ENCODE measurements at places on chromosomes 1 and 21.

GRCh38 chr21:27722095-27722494 is 755.2 kb upstream of the ADAMTS5 start:
- no peak for DNase-seq

DNA sequence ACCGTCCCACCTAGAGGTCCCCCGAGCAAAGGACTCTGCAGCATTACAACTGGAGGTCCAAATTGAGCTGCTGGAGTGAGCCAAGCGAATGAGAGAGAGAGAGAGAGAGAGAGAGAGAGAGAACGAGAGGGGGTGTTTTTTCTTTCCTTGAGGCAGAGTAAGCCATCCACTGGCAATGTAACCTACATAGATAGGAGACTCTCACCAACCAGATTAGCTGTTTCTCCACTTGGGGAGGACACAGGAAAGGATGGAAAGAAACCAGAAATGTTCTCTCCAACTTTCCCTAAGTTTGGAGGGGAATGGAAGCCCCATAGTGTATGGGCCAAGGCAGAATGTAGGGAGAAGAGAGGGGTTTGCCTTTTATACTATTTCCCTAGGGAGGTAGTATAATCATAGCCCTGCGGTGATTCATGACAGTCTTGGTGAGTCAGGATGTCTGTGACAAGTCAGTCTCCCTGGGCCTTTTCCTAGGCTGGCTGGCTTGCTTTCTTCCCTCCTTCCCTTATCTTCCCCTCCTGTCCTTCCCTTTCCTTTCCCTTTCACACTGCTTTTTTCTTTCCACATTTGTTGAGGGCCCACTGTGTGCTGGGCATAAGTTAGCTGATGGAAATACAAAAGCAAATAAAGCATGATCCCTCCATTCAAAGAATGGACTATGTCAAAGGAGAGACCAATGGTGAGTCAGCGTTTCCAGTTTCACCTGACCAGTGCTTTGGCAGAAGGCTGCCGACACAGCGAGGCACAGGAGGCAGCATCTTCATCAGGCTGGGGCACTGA is 7.1 kb downstream of the FNDC7 start:
- DNase-seq: no peak

- DNase-seq: no peak
Observed at GRCh38 chr1:209368864-209369598, 214.5 kb upstream of the CAMK1G start.

- DNase-seq: no peak
Observed at GRCh38 chr1:111720977-111721786, 18.0 kb downstream of the INKA2 start.

DNA sequence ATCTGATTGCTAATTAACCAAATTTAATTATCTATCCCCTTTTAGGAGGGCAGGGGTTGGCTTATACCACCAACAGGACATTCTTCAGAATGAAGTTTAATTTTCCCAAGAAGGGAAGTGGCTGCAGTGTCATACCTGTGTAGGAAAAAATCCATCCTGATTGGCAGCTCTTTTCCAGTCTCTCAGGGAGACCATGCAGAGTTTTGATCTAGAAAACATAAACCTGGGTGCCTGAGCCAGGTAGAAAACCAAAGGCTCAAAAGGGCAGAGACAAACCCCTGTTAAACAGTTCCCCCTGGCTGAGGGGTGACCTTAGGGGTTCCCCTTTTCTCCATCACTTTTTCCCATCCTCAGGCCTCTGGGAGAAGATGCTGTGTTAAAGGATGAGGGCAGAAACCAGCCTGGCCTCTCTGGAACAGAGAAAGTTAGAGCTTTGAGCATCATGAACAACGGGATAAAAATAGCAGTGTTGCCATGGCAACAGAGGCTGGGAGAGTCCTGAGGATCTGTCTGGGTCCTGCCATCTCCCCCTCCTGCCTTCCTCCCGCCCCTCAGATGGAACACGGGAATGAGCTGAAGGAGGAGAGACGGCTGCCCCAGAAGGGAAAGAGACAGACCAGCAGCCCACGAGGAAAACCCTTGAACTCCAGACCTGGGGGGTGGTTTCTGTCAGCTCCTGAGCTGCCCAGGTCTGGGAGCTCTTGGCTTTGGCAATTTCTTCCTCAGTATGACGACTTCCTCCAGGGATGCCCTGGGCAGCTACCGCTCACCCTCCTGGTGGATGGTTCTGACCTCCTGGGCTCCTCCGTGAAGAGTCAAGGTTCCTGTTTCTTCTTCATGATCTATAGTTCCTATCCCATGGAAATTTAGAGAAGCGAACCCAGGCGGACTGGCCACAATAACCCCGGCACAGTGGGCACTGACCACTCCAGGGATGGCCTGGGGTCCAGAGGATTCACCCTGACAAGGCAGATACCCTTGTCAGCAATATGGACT is 14.0 kb upstream of the LEMD1 start:
- DNase-seq: no peak

DNA sequence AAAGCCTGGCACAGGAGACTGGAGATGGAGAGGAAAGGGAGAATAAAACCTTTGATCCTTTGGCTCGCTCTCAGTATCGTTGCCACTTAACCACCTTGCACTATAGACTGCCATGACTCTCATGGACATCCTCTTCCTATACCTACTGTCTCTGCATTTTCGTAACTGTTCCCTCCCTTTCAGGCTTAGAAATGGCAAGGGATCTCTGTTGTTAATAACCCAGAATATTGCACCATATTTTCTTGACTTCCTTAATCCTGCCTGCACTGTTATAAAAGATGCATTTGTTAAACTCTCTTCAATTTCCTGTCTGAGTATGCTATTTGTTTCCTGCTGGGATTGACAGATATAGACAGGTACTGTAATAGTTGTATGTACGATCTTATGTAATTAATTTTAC is 38.6 kb downstream of the CYYR1 start:
- no peak for DNase-seq

DNA sequence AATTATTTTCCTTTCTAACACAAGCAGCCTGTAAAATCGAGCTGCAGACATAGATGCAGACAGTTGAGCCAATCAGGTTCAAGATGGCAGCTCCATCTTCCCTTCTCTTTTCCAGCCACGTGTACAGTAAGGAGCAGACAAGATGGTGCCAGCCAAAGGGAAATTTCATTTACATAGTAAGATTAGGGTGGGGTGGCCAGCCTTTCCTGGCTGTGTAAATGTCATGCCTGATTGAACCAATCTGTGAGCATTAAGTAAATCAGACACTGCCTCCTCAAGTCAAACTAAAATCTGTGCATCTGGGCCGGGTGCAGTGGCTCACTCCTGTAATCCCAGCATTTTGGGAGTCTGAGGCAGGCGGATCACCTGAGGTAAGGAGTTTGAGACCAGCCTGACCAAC is 60.2 kb downstream of the TBCE start:
- DNase-seq: no peak

DNA sequence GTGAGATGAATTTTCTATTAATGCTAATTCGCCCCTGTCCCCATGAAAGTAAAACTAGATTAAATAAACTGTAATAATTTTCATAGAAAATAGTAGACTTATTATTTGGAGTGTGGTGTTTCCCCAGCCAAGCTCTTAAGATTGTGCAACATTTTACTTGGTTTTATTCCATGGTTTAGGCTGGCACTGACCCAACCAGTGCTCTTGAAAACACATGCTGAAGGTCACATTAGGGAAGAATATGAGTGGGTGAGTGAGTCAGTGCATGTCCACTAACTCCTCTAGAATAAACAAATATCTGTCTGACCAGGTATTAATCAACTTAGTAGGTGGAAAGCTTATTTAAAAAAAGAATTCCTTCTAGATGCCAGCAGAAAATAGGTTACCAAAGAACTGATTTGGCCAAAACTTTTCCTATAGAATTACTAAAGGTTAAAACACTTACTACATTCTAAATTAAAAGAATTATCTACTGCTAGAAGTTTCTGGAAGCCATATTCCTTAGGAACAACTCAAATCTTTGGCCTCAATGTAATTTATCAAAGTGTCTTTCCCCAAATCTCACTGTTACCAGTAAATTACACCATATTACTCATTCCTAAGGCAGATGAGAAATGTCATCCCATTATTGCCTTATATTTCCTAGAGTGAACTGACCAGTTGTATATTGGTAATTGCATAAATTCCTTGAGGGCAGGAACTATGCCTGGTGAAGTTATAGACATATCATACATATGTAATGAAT is 89.7 kb upstream of the RGS1 start:
- DNase-seq: no peak

DNA sequence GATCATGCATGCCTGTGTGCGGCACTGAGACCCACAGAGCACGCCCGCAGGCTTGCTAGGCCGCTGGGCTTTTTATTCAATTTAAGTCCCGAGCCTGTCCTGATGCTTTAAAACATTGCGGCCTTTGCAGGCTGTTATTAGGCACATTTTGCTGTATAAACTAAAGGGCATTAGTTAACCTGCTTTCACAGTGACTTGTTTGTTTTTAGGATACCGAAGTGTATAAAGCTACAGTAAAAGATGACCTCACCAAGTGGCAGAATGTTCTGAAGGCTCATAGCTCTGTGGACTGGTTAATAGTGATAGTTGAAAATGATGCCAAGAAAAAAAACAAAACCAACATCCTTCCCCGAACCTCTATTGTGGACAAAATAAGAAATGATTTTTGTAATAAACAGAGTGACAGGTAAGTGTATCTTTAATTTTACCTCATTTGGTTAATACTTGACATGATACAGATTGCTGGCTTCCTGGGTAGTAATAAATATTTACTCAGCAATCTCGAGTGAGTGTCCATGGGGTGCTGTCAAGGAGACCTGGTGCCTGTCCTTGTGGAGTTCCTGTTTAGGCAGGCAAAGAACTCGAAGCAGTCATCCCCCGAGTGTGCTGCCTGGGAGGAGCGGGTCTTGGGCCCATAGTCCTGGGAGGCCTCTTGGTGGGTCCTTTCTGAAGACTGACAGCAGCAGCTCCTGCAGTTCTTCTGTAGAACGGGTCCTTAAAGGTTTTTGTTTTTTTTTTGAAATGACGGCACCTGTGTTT is 40.1 kb downstream of the TRAPPC10 start:
- no peak for DNase-seq

DNA sequence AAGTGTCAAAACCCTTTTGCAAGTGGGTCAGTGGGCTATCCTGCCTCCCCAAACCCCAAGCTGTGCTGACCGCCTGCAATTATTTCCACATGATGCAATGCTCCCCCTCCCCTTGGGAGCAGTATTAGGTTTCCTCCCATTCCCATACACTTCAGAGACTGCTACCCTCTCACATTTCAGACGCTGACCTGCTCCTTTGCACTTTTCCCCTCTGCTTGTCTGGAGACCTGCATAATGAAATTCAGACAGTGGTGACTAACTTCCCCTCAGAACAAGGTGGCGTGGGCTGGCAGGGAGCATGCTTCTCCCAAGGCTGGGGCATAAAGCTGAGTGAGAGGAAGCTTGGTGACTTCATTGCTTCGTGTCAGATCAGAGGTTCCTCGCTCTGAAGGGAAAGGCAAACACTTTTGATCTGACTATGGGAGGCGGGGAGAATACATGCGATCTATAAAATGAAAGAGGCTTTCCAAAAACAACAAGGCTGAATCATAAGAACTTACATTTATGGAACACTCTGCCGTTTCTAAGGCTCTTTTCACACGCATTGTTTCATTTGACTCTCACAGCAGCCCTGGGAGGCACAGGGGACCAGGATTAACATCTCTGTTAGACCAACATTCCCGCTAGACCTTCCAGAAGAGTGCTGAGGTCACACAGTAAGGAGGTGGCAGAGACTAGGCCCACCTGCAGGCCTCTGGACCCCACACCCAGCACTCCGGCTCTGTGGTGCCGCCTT is 27.5 kb upstream of the ROR1 start:
- peak; percentile 70 for DNase-seq

GRCh38 chr1:172484252-172484651 is 40.4 kb upstream of the PIGC start:
- DNase-seq: no peak

GRCh38 chr1:240149484-240150094 is 57.9 kb downstream of the FMN2 start:
- no peak for DNase-seq

DNA sequence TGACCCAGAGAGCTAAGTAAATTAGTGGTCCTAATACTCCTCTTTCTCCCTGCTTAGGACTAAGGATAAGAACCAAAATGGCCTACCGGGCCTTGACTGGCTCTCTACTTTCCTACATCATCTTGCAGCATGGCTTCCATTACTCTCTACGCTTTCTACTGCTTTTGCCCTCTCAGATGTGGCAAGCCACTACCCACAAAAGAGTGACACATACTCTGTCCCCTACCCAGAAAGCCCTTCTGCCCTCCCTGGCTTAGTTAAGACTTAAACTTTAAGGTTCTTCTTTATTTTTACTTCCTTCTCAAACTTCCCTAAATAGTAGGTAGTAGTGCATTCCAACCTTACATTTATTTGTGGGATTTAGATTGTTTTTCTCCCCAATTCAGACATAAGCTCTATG is 228.1 kb downstream of the TPR start:
- DNase-seq: peak; percentile 11

- DNase-seq: no peak
Observed at GRCh38 chr1:22119626-22120468, 23.1 kb downstream of the WNT4 start.

GRCh38 chr1:12097321-12097720 is 34.2 kb downstream of the TNFRSF8 start:
- DNase-seq: no peak

DNA sequence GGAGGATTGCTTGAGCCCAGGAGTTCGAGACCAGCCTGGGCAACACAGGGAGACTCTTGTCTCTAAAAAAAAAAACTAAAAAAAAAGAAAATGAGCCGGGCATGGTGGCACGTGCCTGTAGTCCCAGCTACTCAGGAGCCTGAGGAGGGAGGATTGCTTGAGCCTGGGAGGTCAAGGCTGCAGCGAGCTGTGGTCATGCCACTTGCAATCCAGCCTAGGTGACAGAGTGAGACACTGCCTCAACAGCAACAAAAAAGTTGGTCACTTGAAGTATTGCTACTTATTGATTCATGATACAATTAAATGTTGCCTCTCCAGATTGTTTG is 57.9 kb upstream of the CXADR start:
- DNase-seq: no peak

GRCh38 chr1:61441723-61442262 is 283.1 kb downstream of the TM2D1 start:
- DNase-seq: no peak

Measured in stimulated activated CD4-positive, alpha-beta T cell treated with anti-CD3 and anti-CD28 coated beads, Interleukin-1b, Interleukin-23, amount 100 ng/mL, for 48 hours (primary cell).